CD8-positive, alpha-beta T cell (primary cell): ENCODE measurements at places on chromosomes 6 and 20.

DNA sequence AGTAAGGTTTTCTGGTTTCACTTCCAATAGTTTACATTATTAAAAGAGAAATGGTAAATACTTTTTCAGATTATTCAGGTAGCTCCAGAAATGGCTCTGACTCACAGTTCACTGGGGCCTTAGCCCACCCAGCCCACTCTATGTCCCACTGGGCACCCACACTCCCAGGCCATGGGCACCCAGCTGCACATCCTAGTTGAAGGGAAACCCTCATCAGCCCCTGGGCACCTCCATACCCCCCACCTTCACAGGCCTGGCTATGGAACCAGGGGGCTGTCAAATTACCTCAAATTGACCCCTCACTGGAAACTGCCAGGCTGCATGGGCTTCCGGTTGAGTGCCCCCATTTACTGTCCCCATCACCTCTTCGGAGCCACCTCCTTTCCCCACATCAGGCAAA, 51.5 kb downstream of the BMP7 start:
- DNase-seq, result no peak

DNA sequence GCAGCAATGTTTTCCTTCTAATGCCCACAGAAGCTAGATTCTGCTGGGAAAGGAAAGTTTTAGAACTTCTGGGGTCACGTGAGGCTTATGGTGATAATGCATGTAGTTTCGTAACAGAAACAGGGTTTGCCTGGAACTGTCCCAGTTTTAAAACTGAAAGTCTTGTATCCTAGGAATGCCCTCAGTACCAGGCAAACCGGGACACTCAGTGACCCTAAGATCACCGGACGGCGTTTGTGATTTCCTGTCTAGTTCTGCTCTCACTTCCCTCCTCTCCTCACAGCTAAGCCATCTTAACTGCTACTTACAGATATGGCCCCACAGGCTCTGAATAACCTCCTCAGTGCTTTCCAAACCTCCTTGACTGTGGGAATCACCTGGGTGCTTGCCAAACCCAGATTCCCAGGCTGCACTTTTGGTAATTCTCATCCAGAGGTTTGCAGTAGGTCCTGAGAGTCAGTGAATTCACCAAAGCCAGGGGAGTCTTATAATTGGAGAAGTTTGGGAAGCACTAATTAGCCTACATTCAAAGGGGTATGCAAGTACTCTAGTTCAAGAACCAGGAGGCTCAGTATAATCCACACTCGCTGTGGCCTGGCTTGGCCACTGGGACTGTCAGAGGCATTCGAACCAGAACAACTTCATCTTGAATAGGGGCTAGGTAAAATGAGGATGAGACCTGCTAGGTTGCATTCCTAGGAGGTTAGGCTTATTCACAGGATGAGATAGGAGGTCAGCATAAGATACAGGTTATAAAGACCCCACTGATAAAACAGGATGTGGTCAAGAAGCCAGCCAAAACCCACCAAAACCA, 231.6 kb upstream of the MYLIP start:
- DNase-seq, result no peak

GRCh38 chr6:63816982-63817436, 181.4 kb downstream of the PHF3 start:
- no peak for DNase-seq

GRCh38 chr6:166824880-166825250, 131.5 kb downstream of the RNASET2 start:
- no peak for DNase-seq

DNA sequence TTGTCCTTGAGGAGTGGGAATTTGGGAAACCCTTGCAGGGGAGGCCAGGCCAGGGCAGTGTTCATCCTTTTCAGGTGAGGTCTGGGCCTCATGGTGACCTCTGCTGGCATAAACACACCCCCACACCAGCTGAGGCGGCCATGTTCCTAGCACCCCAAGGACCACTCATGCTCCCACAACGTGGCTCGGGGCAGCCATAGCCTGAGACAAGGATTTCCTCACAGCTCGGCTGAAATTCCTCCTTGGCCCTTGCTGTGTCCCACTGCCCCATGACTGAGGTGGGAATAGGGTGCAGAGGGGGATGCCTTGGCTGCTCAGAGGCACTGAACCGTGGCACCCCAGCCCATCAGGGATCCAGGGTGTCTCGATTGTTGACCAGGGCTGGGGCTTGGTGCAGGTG, 27.3 kb upstream of the SPDEF start:
- peak; percentile 2 for DNase-seq

GRCh38 chr6:37238381-37238780, 19.2 kb upstream of the TBC1D22B start:
- no peak for DNase-seq

- DNase-seq, result no peak
Observed at GRCh38 chr6:113450061-113450465, 407.1 kb upstream of the MARCKS start.

DNA sequence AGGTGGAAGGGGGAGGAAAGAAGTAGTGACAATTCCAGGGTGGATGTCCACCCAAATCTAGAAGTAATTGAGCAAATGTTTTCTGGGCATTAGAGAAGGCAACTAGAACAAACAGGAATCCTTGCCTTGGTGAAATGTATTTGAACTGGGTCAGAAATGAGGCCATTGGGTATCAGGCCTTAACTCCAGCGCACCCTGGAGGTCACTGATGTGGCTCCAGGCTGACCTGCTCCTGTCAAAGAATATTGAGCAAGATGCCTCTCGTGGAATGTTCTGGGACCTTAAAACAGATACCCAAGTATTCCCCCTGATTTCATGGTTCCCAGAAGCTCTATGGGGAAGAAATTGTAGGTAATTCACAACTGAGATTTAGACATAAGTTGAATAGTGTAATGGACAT, 6.9 kb downstream of the HLA-DPB1 start:
- DNase-seq, result peak; percentile 44

DNA sequence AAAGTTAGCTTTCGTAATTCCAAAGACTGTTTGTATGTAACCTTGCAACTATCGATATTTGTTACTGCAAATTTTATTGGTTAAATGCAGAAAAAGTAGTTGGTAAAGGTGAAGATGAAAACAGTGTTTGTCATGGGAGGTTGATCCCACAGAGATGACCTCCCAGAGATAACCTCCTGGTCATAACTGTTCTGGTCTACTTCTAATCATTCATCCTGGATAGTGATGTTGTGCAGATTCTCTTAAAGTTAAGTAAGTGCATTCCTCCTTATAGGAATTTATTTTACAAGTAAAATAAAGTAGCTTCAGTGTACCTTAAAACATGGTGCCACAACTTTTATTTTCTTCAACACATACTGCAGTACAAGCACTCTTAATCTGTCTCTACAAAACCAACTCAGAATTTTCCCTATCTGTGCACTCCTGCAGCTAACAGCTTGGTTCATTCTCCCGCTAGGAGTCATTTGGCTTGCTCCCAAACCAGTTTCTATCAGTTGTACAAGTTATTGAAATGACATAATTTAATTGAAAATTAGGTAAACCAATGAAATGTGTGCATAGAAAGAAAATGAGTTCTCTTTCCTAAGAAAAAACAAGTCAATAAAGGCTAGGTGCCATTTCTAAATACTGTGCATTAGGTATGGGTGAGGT, 19.2 kb downstream of the METTL24 start:
- DNase-seq, result no peak

DNA sequence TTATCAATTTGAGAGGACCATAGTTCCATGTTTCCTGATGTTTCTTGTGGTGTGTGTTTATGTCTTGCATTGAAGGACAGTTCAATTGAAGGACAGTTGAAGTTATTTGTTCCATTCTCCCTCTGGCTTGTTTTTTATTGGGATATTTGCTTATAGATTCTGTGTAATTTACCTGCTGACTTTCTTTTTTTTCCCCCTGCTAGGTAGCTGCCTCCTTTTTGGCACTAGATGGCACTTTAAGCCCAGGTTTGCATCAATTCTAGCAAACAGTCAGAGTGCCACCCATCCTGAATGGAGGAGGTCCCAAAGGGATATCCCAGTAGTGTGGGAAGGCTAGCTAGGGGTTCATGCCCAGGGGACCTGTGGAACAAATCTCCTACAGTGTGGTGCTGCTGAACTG, 78.1 kb downstream of the CFAP61 start:
- no peak for DNase-seq

DNA sequence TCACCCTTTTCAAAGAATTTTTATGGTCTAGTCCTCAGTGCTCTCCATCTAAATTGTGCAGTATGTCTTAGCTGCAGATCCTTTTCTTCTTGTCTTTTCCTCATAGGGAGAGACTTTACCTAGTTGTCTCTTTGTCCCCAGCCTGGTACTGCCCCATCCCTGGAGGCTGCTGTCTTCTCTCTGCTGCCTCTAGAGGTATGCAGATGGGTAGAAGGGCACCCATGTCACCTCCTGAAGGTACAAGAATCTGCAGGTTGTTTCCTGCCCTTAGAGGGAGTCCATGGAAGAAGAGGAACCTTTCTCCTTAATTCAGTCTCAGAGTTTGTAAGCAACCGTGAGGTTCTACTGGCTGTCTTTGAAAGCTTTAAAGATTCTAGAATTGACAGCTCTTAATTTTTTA, 39.1 kb downstream of the MCM8 start:
- DNase-seq, result no peak

DNA sequence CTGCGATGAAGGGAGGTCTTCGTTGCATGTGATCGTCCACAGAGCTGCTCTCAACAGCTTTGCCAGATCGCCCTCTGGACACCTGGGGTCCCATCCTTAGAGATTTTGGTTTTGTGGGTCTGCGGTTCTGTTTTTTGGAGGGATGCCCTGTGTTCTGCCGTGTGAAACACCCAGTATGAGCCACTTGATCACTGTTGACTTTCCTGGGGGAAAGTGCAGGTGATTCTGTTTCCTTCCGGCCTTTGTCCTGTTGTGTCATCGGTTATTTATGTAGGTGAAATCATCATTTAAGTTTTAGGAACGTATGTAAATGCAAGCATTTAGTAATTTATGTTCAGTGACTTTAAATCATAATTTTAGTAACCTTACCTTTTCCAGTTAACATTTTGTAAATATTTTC, 56.4 kb upstream of the SLC22A1 start:
- no peak for DNase-seq

DNA sequence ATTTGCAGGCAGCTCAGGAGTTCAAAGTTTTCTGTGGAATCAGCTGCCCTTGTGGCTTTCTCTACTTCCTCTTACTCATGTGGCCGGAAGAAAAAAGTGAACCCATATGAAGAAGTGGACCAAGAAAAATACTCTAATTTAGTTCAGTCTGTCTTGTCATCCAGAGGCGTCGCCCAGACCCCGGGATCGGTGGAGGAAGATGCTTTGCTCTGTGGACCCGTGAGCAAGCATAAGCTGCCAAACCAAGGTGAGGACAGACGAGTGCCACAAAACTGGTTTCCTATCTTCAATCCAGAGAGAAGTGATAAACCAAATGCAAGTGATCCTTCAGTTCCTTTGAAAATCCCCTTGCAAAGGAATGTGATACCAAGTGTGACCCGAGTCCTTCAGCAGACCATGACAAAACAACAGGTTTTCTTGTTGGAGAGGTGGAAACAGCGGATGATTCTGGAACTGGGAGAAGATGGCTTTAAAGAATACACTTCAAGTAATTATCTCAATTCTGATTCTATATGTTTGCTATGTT, 1.1 kb downstream of the MGME1 start:
- DNase-seq, result no peak

GRCh38 chr20:56625837-56626236, 3.3 kb upstream of the TFAP2C start:
- DNase-seq, result no peak

GRCh38 chr20:33438481-33438880, 5.1 kb downstream of the SNTA1 start:
- no peak for DNase-seq

GRCh38 chr6:38584731-38585130, 55.0 kb downstream of the BTBD9 start:
- no peak for DNase-seq

DNA sequence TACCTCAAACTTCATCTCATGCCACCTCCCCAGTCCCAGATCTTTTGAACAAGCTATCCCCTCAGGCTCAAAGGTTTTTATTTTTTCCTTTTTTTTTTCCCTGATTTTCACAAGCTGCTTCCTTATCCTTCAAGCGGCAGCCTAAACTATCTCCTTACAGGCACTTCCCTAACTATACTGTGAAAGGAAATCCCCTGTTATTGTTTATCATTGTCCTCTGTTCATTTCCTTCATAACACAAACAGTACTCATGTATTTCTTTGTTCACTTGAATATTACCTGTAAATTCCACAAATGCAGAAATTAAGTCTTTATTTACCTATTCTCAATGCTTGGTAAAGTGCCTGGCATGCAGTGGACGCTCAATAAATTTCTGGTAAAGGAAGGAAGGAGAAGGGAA, 48.9 kb downstream of the ME1 start:
- no peak for DNase-seq

- DNase-seq, result no peak
Observed at GRCh38 chr6:45807311-45808041, 208.2 kb downstream of the CLIC5 start.

DNA sequence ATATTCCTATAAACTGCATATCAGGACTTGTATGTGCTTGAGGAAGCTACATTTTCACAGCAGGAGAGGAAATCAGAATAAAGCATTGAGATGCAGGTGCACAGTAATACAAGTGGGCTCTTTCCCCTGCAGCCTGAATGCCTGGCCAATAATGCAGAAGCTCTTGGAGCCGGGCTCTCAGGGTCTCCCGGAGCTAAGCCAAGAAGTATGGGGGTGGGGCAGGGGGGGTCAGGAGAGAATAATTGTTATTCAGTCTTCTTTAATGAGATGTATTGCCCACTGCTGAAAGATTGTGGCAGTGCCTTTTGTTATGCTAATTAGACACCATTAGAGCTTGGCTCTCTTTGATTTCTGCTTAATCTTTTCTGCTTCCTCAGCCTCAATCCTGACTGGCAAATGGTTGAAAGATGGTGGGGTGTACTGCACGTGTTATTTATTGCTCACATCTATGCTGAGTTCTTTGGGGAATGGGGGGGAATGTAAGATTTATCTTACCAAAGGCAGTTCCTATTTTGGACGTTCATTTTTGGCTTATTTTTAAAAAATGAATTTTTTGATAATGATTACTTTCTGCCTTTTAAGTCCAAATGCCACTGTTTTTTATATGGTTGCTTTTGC, 407.6 kb upstream of the SOX4 start:
- no peak for DNase-seq

DNA sequence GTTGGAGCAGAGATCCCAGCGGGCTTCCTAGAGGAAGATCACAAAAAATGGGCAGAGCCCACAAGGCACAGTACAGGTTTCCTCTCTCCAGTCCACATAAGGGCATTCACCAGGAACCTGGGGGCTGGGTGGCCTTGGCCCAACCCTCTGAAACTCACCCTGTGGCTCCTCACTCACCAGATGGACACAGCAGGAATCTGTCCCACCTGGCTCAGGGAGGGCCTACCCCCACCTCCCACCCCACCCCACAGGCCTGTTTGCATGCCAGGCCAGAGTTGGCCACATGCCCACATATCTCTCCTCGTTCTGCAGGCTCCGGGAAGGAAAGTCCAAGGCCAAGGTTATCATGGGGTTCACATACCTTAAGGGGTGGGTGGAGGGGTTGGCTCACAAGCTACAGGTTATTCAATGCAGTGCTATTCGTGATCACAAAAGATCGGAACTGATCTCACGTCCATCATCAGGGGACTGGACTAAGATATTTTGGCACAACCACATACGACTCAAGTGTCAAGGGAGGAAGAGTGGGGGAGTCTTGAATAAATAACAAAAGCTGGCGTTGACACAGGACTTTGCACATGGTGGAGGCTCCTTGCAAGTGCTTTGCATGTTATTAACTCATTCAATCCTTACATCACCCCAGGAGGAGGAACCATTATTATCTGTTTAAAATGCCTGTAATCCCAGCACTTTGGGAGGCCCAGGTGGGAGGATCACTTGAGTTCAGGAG, 13.0 kb downstream of the RIPOR3 start:
- DNase-seq, result no peak

GRCh38 chr6:169803271-169803811, 51.9 kb downstream of the ERMARD start:
- no peak for DNase-seq
